Stimulated activated CD8-positive, alpha-beta memory T cell treated with anti-CD3 and anti-CD28 coated beads, Interleukin-2, amount 100 ng/mL, for 48 hours (primary cell): ENCODE measurements at places on chromosomes 3 and 15.

GRCh38 chr3:31531452-31531991 is 1.2 kb upstream of the STT3B start:
- no peak for DNase-seq

DNA sequence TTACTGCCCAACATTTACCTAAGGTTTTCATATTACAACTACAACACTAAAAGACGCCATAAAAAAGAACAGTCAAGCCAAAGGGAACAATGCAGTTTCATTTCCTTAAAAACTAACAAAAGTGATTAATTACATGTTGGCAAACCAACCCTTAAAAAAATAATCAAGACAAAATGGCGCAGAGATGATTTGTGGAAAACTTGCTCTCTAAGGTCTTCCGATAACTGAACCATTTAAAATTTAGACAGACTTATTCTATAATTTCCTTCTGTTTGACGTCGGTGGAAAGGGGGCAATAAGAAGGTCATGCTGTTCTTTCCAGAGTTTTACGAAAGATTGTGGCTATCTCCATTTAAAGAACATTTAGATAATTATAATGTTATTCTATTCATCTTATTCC is 87.6 kb downstream of the RYK start:
- no peak for DNase-seq

DNA sequence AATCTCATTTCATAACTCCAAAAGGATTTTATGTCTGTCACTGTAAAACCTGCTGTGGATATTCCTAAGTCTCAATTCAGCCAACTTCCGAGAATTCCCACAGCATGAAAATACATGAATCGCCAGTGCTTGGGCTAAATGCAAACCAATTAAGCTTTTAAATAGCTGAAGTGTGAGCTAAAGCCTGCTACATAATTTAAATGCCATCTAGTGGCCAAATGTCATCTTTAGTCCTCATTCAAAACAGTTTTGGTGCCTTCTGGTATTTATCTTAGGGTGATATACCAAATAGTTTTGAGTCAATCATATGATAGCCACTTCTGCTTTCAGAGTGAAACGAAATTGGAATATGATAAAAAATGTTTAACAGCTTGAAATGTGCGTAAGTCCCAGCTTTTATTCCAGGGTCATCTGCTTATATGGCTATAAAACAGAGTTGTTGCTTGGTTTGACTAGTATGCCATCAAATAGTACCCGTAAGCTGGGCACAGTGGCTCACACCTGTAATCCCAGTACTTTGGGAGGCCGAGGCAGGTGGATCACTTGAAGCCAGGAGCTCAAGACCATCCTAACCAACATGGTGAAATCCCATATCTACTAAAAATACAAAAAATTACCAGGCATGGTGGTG is 41.8 kb upstream of the CCNL1 start:
- no peak for DNase-seq

DNA sequence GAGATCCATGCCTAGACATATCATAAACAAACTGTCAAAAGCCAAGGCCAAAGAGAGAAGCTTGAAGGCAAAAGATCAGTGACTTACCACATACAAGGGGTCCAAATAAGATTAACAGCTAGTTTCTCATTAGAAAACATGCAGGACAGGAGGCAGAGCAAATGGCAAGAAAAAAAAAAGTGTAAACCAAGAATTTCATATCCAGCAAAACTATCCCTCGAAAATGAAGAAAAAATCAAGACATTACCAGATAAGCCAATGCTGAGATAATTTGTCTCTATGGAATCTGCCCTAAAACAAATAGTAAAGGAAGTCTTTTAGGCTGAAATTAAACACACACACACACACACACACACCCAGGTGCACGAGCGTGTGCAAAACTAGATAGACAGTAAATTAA is 99.6 kb upstream of the NSMCE3 start:
- DNase-seq = no peak

DNA sequence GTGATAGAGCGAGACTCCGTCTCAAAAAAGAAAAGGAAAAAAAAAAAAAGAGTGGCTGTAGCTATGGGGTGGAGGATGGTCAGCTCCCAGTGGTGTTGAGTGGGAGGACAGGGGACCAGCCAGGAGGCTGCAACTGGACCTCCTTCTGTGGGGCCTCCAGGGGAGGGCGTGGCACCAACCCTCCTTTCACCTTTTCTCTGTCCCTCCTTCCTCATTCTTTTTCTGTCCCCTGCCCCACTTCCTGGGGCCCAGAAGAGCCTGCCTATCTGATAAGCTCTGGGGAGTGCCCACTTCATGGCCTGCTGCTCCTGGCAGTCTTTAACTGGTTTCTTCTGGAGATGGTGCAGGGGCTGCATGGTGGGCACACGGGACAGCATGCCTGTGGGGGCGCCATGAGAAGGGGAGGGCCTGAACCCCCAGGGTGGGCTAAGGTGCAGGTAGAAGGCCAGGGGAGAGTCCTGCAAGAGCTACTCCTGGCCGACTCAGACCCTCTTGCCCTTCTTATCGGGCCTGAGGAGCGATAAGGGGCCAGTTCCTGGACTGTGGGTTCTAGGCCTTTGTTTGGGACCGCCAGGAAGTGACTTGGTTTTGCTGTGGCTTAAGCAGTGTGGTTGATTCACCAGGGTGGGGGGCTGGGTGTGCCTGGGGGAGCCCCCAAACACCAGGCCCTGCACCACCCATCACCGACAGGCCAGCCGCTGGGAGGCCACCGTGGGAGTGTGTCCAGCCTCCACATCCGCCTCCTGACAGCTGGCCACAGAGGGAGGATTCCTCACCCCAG is 49.4 kb upstream of the FLNB start:
- no peak for DNase-seq

GRCh38 chr15:86481720-86482119 is 402.0 kb downstream of the AGBL1 start:
- no peak for DNase-seq

GRCh38 chr15:45648521-45649200 is 13.8 kb downstream of the SQOR start:
- no peak for DNase-seq

DNA sequence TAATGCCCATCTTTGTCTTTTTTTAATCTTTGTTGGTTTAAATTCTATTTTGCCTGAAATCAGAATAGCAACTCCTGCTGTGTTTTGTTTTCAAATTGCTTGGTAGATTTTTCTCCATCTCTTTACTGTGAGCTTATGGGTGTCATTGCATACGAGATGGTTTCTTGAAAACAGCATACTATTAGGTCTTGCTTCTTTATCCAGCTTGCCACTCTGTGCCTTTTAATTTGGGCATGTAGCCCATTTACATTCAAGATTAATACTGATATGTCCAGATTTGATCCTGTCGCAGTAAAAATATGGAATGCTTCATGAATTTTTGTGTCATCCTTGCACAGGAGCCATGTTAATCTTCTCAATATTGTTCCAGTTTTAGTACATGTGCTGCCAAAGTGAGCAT is 316.6 kb downstream of the CGGBP1 start:
- DNase-seq = no peak

DNA sequence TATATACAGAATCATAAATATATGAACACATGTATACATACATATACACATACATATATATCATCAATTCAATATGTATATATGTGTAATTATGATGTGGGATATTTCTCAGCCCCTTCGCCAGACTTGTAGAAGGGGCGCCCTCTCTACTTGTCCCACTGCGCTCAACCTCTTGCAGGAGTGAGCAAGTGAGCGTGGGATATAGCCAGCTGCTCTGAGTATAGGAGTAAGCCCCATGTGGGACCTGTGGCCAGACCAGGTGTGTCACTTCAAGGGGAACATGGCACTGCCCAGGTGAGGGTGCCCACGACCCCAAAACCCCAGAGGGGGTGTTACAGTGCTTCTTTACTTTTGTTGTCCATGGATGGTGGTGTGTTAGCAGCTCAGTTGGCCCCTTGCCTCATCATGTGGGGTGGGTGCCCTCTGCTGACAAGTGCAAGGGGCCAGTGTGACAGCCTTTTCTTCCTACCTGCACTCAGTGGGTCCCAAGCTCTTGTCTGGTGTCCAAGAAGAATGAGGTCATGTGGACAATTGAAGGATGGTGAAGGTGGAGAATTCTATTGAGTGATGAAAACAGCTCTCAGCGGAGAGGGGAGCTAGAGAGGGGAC is 304.1 kb downstream of the UNC13C start:
- no peak for DNase-seq

DNA sequence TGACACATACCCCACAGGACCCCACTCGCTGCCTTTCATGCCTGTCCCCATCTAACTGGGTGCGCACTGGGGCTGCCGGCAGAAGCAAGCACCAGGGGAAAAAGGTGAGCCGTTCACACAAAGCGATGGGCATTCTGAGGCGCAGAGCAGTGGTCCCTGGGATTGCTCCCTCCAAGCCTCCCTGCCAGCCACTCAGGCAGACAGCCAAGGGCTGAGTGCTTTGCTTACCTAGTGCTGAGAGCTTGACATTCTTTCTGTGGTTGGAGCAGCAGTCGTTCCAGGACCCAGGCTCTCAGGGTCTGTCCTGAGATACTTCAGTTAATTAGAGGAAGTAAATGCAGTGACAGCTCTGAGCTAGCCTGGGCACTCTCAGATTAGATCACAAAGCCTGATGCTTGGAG is 5.7 kb downstream of the ESYT3 start:
- DNase-seq = no peak

GRCh38 chr15:45885801-45886200 is 251.0 kb downstream of the SQOR start:
- DNase-seq = no peak
